ENCODE measurements at places on chromosomes 4 and X.

DNA sequence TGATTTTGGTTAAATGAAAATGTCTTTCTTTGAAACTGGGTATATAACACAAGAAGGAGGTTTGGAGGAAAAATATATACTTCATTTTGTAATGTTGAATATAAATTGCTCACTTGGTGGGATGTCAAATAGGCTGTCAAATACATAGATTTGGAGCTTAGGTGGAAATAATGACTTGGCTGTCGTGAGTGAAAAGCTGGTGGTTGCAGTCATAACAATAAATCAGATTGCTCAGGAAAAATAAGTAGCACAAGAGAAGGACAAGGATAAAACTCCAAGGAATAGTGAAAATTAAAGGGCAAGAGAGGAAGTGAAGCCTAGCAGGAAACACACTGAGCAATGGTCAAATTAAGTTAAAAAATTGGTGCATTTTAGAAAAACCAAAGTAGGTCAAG is 253.0 kb upstream of the ANKRD50 start:
- H3K4me1 ChIP-seq = no peaks in the 10 kb centered on the region
- H3K4me3 ChIP-seq = no peak overlapping the region
- H3K36me3 ChIP-seq = no peaks in the 10 kb centered on the region
- H3K27me3 ChIP-seq = no peaks in the 10 kb centered on the region
- H3K27ac ChIP-seq = no peak overlapping the region

GRCh38 chr4:147286846-147287587 is 193.9 kb upstream of the EDNRA start:
- no peaks in the 10 kb centered on the region for H3K27me3 ChIP-seq
- no peaks in the 10 kb centered on the region for H3K4me1 ChIP-seq
- H3K4me3 ChIP-seq = no peak overlapping the region
- DNase-seq = no peak
- H3K36me3 ChIP-seq = no peaks in the 10 kb centered on the region

DNA sequence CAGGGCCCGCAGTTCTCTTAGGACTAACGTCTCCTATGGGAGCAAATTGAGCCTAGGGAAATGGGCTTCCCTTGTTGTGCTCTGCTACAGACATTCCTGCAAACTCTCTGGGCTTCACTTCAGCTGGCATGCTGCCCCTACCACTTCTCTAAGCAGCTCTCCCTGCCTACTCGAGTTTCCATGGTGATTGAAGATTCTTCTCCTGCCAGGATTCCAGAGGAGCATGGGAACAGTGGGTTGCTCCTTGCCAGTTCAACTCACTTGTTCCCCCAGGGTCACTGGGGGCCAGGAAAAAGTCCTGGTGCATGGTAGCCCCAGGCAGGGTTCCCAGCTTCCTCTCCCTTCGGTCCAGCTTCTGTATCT is 21.1 kb upstream of the WDR17 start:
- no peak for DNase-seq
- no peaks in the 10 kb centered on the region for H3K36me3 ChIP-seq
- H3K4me1 ChIP-seq = no peaks in the 10 kb centered on the region

- no peaks in the 10 kb centered on the region for H3K36me3 ChIP-seq
- H3K4me1 ChIP-seq = no peaks in the 10 kb centered on the region
- H3K27me3 ChIP-seq = no peaks in the 10 kb centered on the region
- H3K27ac ChIP-seq = no peak overlapping the region
- DNase-seq = no peak
Observed at GRCh38 chrX:136045008-136045407, 59.8 kb downstream of the SLC9A6 start.

DNA sequence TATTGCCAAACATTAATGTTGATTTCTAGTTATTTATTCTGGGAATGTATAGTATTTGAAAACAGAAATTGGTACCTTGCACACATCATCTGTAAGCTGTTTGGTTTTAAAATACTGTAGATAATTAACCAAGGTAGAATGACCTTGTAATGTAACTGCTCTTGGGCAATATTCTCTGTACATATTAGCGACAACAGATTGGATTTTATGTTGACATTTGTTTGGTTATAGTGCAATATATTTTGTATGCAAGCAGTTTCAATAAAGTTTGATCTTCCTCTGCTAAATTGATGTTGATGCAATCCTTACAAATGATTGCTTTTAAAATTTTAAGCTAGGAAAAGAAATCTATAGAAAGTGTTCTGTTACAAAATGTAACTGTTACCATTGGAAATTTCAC is 30.8 kb upstream of the FMR1NB start:
- H3K4me1 ChIP-seq = no peaks in the 10 kb centered on the region
- no peak overlapping the region for H3K27ac ChIP-seq
- H3K27me3 ChIP-seq = no peaks in the 10 kb centered on the region
- no peak for DNase-seq
- no peaks in the 10 kb centered on the region for H3K36me3 ChIP-seq

DNA sequence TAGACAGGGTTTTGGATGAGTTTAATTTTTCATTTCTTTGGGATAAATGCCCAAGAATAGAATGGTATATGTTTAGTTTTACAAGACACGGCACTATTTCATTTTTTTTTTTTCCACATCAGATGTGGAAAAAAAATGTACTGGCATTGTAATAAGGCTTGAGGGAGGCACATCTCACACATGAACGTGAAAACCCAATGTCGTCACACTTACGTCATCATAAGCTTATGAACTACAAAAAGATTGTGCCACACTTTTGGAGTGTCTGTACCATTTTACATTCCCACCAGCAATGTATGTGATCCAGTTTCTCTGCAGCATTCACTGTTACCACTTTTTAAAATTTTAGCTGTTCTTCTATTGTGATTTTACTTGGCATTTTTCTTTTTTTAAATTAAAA is 74.2 kb downstream of the TAF1 start:
- H3K4me1 ChIP-seq = peaks cover 16% of the 10 kb centered on the region
- H3K36me3 ChIP-seq = peaks cover 8% of the 10 kb centered on the region
- H3K4me3 ChIP-seq = no peak overlapping the region

GRCh38 chrX:151984328-151984727 is 9.9 kb upstream of the GABRE start:
- H3K27me3 ChIP-seq = no peaks in the 10 kb centered on the region
- no peak overlapping the region for H3K27ac ChIP-seq
- DNase-seq = no peak
- no peaks in the 10 kb centered on the region for H3K4me1 ChIP-seq
- H3K36me3 ChIP-seq = no peaks in the 10 kb centered on the region

GRCh38 chr4:128688033-128688721 is 121.3 kb upstream of the JADE1 start:
- H3K27ac ChIP-seq = no peak overlapping the region
- DNase-seq = no peak
- H3K27me3 ChIP-seq = peaks cover 6% of the 10 kb centered on the region

GRCh38 chr4:104531390-104531789 is 36.7 kb upstream of the CXXC4 start:
- H3K27ac ChIP-seq = no peak overlapping the region
- no peaks in the 10 kb centered on the region for H3K4me1 ChIP-seq
- H3K4me3 ChIP-seq = no peak overlapping the region

DNA sequence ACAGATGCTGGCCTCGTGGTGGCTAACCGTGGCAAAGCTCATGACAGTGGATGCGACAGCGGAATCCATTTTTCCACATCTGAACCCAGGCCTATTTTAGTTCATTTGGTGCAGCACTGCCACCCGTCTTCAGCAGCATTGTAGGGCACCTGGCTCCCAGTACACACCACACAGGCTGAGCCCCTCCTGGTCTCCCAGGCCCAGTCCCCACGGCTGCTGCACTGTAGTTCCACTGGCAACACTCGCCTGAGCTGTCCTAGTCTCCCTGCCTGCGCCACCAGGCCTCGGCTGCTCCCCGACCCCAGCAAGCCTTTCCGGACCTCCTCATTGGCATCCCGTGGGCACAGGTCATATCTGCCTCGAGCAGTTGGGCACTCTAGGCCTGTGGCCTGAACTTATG is 76.2 kb downstream of the MTMR1 start:
- H3K4me1 ChIP-seq = no peaks in the 10 kb centered on the region
- no peak overlapping the region for H3K27ac ChIP-seq
- H3K27me3 ChIP-seq = no peaks in the 10 kb centered on the region
- no peaks in the 10 kb centered on the region for H3K36me3 ChIP-seq
- H3K4me3 ChIP-seq = no peak overlapping the region

DNA sequence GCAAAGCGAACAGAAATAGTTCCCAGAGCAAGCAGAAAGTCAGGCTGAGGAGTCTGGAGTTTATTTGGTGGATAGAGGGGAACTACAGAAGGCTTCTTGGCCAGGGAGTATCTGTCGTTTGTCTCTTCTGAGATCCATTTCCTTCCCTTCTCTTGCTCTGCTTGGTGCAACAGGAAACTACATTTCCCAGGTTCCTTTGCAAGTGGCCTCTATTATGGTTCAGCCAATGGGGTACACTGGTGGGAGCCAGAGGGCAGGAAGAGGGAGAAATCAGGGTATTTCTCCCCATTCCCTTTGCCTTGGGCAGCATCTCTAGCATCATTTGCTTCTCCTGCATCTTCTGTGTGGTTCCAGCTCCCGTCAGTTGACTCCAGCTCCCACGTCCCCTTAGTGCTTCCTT is 142.1 kb downstream of the BCOR start:
- H3K27me3 ChIP-seq = peaks cover 13% of the 10 kb centered on the region
- no peak overlapping the region for H3K4me3 ChIP-seq
- DNase-seq = no peak
- H3K4me1 ChIP-seq = peaks cover 2% of the 10 kb centered on the region

GRCh38 chr4:1401409-1402020 is 4.7 kb downstream of the NKX1-1 start:
- H3K27ac ChIP-seq = no peak overlapping the region
- no peak overlapping the region for H3K4me3 ChIP-seq
- DNase-seq = no peak
- peaks cover 4% of the 10 kb centered on the region for H3K4me1 ChIP-seq
- peaks cover 17% of the 10 kb centered on the region for H3K27me3 ChIP-seq

- no peaks in the 10 kb centered on the region for H3K27me3 ChIP-seq
- no peak for DNase-seq
- H3K4me1 ChIP-seq = no peaks in the 10 kb centered on the region
- H3K36me3 ChIP-seq = no peaks in the 10 kb centered on the region
- no peak overlapping the region for H3K4me3 ChIP-seq
Observed at GRCh38 chrX:137926090-137926489, 360.2 kb downstream of the ZIC3 start.

GRCh38 chr4:186554539-186554913 is 841 bp downstream of the MTNR1A start:
- no peak overlapping the region for H3K27ac ChIP-seq
- no peaks in the 10 kb centered on the region for H3K4me1 ChIP-seq
- H3K27me3 ChIP-seq = peaks cover 7% of the 10 kb centered on the region
- no peaks in the 10 kb centered on the region for H3K36me3 ChIP-seq
- DNase-seq = no peak
- no peak overlapping the region for H3K4me3 ChIP-seq

- no peak for DNase-seq
- no peak overlapping the region for H3K4me3 ChIP-seq
- H3K27me3 ChIP-seq = no peaks in the 10 kb centered on the region
- H3K4me1 ChIP-seq = peaks cover 31% of the 10 kb centered on the region
- H3K27ac ChIP-seq = no peak overlapping the region
Observed at GRCh38 chr4:4532371-4533154, 9.3 kb downstream of the STX18 start.
